ENCODE measurements at places on chromosomes 12 and 14.

- DNase-seq = no peak
These were observed 66.4 kb downstream of the RFLNA start for GRCh38 chr12:124361074-124361970.

DNA sequence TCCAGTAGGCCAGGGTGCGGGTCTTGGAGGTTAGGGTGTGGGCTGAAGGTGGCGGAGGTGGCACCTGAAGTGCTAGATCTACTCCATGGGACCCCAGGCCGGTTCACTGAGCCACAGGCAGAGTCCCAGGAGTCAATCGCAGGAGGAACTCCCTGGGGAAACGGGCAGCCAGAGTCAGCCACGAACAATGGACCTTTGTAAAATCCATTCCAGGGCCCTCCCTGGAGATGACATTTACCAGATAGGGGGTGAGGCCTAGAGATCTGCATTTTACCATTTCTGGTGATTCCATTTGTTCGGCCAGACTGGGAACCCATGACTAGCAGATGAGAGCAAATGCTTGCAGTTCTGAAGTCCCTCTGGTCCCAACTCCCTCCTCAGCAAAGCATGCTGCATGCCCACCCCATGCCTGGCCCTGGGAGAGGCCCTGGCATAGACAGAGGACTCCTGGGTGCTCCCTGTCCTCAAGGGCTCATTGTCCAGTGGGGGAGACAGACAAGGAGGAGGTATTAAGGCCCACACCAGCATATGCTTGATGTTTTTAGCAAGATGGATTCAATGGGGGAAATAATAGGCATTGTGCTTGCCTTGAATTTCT lies 115.5 kb downstream of the EML1 start:
- no peak for DNase-seq

- DNase-seq = no peak
These were observed 167.5 kb upstream of the NOVA1 start for GRCh38 chr14:26765301-26765700.

- DNase-seq = no peak
These were observed 225.0 kb downstream of the SLC25A21 start for GRCh38 chr14:36947362-36947761.

DNA sequence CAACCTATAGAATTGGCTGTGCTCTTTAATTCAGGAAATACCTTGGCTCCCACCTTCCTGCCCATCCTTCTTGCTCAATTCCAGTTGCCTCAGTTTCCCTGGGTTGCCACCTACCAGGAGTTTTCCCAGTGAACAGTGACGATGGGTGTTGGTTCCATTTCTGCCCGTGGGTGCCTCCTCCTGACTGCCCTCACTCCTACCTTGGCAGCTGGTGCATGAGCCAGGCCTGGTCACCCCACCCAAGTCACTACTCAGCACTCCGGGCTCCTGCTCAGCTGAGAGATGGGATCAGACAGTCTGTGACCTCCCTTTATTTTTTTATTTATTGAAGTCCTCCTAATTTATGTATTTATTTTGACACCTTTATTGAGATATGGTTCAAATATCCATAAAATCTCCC lies 31.0 kb upstream of the PTGR2 start:
- DNase-seq = no peak

GRCh38 chr14:58914279-58914855 lies 274.1 kb upstream of the DAAM1 start:
- DNase-seq = no peak

GRCh38 chr14:63383776-63384367 lies 65.1 kb upstream of the GPHB5 start:
- no peak for DNase-seq

- peak; percentile 56 for DNase-seq
These were observed 663 bp downstream of the PTGER2 start for GRCh38 chr14:52314595-52315354.

GRCh38 chr12:93377252-93378195 lies at the start of gene NUDT4:
NUDT4 (plus strand) TSS chr12:93377925; CDS start chr12:93378323, 398 bp downstream.
- peak; percentile 97 for DNase-seq

DNA sequence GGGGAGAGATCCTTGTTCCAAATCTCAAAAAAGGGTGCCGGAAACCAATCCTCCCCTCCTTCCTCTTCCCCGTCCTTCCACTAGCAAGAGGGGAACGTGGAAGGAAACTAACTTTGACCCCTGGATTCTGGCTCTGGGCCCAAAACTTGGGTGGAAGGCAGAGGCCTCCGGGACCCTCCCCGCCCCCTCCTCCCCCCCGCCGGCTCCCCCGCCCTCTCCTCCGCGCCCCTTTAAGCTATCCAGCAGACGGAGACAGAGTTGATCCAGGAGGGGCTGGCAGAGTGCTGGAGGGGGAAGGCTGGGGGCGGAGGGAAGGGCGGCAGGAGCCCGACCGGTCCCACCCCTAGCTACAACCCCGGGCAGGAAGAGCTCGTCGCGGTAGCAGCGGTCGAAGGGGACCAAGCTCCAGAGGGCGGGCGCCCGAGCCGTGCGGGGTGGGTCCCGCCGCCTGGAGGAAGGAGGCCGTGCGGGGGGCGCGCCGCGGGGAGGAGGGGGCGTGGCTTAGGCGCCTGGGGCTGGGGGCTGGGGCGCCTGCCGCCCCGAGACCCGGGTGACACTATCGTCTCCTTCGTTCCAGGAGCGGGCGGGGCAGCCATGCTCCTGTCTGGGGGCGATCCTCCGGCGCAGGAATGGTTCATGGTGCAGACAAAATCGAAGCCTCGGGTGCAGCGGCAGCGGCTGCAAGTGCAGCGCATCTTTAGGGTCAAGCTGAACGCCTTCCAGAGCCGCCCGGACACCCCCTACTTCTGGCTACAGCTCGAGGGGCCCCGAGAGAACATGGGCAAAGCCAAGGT lies at the start of gene NYNRIN:
Gene NYNRIN, plus strand, starts transcription at position 351 of the 794 bp plus-strand sequence. Its CDS starts 244 bp downstream, at position 595.
- peak; percentile 77 for DNase-seq

GRCh38 chr12:94532490-94533422 lies 73.1 kb upstream of the CEP83 start:
- peak; percentile 84 for DNase-seq

- no peak for DNase-seq
These were observed 12.2 kb downstream of the CEP170B start for GRCh38 chr14:104877066-104877805.

DNA sequence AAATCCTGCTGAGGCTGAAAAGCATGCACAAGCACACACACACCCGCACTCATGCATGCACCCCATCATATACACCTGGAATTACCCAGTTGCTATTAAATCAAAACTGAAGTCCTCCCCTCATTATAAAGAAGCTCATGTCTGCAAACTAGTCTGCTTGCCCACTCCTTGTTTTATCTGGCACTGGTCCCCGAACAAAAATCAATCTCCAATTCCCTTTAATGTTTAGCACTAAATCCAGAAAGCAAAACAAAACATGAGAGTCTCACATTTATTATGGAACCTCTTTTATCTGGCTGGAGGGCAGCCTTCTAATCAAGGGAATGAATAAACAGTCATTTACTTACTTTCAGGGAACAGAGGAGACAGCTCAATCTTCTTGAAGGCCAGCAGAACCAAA lies 1093.4 kb upstream of the FLRT2 start:
- DNase-seq = no peak

DNA sequence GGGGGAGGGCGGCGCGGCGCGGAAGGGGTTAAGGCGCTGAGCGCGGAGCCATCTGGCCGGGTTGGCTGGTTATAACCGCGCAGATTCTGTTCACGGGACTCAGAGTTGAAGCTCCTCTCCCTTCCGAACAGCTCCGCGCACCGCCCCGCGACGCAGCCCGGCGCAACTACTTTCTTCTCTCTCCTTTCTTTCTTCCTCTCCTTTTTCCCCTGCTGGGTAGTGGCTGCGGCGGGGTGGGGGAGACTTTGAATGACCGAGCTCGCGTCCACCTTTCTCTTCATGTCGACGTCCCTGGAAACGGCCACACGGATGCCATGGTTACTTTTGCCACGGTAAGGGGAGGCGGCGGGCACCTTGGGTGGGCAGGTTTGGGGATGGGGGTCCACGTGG lies at the start of gene NTF3:
Gene NTF3, plus strand, starts transcription at position 98 of the 390 bp plus-strand sequence. Its CDS starts 217 bp downstream, at position 315.
- DNase-seq = peak; percentile 81

DNA sequence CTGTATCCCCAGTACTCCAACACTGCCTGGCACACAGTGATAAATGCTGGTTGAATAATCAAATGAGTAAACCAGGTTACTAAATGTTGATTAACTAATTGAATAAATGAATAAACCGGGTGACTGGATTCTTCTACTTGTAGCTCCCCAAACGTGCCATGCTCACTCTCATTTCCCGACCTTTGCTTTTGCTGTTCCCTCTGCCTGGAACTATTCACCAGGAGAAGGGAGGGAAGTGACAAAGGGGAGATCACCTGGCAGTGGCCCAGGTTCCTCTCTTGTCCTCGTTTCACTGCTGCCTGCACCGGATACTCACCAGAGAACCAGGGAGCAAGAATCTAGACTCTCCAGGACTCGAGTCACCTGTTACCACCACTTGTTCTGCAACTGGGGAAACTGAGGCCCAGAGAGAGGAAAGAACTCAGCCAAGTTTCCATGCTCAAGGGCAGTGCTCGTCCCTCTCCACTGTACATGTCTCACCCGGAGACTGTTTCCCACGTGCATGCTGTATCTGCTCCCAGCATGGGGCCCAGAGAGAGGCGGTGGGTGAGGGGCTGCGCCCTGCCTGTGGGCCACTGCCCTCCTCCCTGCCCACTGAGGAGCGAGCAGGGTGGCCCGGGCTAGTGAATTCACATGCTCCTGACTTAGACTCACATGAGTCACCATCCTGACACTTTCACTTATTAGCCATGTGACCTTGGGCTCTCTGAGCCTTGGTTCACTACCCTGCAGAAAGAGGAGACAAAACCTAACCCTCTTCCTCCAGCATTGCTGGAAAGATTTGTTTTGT lies 17.7 kb upstream of the POP5 start:
- DNase-seq = no peak

DNA sequence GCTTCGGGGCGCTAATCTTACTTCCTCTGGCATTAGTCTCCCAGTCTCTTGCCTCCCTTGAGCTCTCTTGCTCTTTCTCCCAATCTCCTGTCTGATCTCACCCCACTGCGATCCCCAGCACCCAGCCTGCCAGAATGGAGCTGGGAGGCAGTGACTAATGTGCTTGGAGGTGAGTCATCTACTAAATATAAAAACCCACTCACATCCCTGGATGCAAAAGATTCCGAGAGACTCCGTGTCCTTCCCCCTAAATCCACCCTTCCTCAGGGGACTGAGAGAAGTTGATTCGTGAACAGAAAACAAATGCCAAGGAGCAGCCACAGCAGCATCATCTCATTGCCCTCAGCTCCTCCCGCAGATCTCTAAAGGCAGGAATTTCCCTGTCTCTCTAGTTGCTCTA lies 45.7 kb upstream of the KCNA5 start:
- DNase-seq = peak; percentile 89

- peak; percentile 61 for DNase-seq
These were observed 35.9 kb downstream of the ACADS start for GRCh38 chr12:120761519-120761934.

DNA sequence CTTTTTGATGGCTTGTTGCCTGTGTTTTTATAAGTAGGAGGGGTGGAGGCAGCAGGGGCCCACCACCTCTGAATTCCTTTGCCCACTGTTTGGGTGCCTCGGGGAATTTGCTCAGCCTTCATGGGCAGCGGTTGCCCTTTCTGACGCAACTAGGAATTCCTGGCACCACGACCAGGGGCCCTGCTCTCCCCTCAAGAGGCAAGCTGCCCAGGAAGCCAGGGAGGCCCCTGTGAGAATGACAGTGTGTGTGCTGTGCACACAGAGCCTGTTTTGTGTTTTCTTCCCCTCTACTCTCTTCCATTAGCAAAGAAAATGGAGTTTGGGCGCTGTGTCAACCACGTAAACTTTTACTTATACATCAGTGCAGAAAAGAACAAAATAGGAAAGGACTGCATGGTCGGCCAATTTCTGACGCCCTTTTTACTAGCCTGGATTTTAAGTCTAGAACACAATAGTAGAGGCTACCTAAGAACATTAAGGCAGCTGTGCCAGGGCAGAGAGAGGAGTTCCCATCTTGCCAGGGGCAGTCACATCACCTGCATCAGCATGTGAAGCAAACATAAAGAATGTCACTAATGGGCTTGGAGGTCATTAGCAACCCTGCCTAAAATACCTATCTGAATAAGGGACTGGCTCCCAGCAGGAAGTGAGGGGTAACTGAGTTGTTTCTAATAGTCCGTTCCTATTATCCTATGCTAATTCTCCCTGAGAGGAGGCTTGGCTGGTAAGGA lies 17.9 kb upstream of the PTGR2 start:
- peak; percentile 93 for DNase-seq

Measured in adipocyte (in vitro differentiated cells).